ENCODE measurements at places on chromosomes 11 and 22. TPM values are rescaled to one million over a fixed set of nuclear protein-coding genes. Genes with fewer than 3 reads are reported as not detected.

STX3 gene
- 140 TPM for total RNA-seq

MPEG1 gene
- not detected for total RNA-seq

OR8H2 gene
- not detected for total RNA-seq

CALCA gene
- not detected for total RNA-seq

IGSF22 gene
- total RNA-seq = 0.74 TPM

RELA gene
- total RNA-seq = 62.6 TPM

All from endothelial cell (in vitro differentiated cells).